ENCODE measurements at places on chromosomes 3 and 15.

- DNase-seq, result no peak
Observed at GRCh38 chr3:30945291-30945690, 50.8 kb upstream of the GADL1 start.

- DNase-seq, result no peak
Observed at GRCh38 chr3:129130291-129130813, 8.7 kb upstream of the RAB43 start.

GRCh38 chr15:68434021-68434420, 2.1 kb upstream of the ITGA11 start:
- no peak for DNase-seq

DNA sequence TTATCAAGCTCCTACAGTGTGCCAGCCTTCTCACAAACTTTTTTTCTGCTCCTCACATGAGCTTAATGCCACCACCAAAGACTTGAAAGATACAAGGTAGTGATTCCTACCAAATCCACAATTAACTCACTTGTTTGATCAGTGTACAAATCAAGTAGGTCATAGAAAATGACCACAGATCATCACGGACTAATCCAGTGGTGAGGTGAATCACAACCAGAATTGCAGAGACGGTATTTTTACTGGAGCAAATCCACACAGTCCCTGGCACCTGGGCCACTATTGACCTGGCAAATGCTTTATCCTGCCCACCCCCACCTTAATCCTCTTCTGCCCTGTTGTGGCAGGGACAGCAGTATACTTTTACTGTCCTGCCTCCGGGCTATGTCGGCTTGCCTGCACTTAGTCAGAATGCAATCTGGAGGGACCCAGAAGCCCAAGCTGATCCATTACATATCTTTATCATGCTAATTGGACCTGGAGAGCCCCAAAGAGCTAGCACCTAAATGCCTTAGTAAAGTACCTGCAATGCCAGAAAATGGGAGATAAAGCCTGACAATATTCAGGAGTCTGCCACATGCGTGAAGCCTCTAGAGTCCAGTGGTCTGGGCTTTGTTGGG, 83.9 kb upstream of the CDV3 start:
- DNase-seq, result no peak

GRCh38 chr15:60120100-60120499, 116.0 kb downstream of the FOXB1 start:
- DNase-seq, result no peak

DNA sequence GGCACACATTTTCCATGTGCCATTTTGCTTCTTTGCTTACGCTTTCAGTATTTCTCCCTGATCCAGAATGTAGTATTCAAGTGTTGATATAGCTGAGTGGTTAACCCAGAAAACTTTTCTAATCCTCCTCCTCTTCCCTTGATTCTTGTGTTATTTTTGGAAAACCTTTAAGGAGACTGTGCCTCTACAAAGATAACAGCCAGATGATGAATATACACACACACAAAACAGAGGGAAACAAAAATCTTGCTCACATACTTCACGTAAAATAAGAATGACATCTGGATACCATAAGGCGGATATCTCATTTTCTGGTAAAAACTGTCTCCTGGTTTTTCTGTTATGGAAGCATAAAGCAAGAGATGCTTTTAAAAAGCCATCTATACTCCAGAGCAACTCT, 295.8 kb upstream of the THBS1 start:
- no peak for DNase-seq

DNA sequence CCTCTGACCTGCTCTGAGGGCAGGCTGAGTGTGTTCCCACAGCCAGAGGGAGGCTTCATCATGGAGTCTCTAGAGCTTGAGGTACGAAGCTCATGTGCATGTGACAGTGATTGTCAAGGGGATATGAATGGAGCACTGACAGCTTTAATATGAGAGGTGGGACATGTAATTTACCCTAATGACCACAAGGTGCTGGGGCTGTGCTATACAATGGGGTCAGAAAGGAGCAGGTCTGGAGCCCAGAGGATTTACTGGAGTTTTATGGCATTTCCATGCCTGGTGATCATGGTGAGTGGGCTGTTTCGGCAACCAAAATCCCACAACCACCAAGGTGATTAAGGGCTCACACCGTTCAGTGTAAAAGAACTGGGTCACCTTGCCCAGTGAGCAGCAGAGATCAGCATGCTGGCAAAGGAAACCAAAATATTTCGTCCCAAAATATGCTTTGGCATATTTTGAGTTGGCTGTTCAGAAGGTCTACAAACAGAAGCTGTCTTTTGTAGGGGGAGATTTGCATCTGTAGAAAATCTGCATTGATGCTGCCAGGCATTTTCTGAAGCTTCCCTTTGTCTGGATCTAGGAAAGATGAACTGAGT, 40.1 kb upstream of the RASGRF1 start:
- DNase-seq, result no peak
